ENCODE measurements at places on chromosomes 1 and 21.

- no peak for DNase-seq
Measured at GRCh38 chr1:54367613-54368012, 38.6 kb downstream of the SSBP3 start.

DNA sequence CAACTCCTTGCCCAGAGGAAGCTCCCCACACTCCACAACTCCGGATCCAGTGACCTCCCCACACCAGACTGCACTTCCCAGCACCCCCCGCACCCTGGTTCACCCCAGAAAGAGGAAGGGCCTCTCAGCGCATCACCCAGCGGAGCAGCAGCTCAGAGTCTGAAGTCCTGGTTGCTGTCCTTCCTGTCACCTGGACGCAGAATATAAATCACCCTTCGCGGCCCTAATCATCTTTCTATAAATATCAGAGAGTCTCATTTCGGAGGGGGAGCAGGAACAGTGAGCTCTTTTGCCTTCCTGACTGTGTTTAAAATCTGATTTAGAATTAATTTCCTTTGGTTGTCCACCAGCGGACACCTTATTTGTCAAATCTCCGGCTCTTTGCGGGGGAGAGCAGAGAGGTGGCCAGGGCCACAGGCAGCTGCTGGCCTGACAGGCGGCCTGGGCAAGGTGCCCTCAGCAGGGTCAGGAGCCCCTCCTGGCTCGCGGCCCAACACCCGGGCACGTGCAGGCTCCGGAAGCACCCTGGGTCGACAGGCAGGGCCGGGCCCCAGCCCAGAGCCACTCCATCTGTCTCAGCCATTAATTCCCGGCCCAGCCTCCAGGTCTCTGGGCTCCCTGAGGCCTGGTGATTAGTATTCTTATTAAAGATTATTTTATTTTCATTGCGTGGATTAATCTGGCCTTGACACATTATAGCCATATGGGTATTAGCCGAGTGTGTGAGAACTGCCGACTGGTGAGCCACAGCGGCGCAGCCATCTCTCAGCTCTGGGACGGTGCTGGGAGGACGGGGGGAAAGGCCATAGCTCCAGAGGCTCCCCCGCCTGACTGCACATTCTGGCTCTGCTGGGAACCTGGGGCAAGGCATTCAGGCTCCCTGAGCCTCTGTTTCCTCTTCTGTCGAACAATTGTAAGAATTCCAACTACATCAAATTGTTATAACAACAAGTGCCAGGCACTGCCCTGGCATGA, 19.7 kb downstream of the EPHA8 start:
- no peak for DNase-seq

- DNase-seq: no peak
Measured at GRCh38 chr1:109775398-109775797, 11.7 kb upstream of the EPS8L3 start.

DNA sequence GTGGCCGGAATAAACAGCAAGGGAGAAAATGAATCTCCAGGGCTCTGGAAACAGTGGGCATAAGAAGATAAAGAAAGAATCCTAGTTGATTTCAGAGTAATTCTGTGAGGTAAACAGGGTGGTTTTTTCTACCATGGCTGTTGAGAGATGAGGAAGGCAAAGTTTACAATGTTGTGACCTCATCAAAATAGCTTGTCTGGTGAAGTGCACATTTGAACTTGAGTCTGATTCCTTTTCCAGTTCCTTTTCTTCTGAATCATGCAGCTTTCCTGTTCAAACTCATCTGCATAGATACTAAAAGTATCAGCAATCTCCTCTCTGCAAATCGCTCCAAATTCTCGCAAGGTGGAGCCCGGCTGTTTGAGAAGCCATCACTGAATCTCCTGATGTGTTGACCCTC, 161.7 kb downstream of the PLPP3 start:
- DNase-seq: no peak

DNA sequence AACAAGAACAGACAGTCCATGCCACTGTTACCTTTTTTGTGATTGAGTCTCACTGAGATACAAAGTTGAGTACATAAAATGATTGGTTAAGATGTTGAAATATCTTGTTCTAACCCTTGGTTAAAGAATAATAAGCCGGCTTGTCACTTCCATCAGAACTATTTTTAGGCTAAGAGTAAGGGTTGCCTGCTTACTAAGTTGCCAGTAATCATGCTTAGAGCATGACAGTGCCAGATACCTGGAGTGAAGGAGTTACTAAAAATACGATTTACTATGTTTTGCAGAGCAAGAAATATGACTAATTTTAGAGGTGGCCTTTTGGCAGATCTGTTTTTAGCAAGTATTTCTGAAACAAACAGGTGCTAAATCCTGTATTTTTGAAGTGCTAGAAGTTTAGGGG, 6.0 kb downstream of the HUNK start:
- DNase-seq: peak; percentile 20

- peak; percentile 17 for DNase-seq
Measured at GRCh38 chr1:92536980-92537884, 50.5 kb upstream of the GFI1 start.

DNA sequence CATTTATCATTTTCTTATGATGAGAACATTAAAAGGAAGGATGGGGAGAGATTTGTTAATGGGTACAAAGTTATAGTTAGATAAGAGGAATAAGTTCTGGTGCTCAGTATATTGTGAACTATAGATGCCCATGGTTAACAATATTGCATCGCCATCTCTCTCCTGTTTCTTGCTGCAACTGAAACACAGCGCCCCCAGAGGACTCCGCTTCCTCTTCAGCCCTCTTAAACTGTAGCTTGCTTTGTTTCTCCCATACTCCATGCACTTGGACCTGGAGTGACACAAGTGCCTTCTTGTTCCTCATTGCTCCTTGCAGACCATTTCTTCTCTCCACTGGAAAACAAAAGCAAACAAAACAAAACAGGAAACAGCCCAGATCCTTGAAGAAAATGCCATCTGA, 70.1 kb upstream of the NTPCR start:
- DNase-seq: peak; percentile 41

GRCh38 chr1:150902751-150903150, 15.8 kb downstream of the CTXND2 start:
- no peak for DNase-seq

GRCh38 chr1:6338695-6339094, 54.9 kb downstream of the ACOT7 start:
- DNase-seq: no peak

Data from SW480 (cell line).